Immature natural killer cell (primary cell): ENCODE measurements at places on chromosomes 6 and 20.
A peak's percentile ranks its signal among the peaks of the same experiment; 100 is the strongest.

DNA sequence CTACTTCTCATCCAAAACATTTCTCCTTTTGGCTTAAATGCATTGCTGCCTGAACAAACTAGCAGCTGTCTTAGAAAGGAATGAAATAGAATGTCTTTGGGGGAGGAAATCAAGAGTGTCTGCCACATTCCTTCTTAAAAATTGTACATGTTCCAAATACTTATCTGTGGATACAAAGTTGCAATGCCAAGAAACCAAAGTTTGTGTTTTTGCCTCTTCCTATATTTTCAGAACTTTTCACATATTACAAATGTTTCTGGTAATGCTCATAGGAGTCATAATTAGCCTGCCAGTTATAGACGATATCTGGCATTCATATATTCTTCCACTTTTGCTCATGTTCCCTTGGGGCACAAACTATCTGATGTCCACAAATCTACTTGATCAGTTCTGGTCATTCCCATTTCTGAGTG, 165.5 kb upstream of the BMP5 start:
- no peak for DNase-seq

DNA sequence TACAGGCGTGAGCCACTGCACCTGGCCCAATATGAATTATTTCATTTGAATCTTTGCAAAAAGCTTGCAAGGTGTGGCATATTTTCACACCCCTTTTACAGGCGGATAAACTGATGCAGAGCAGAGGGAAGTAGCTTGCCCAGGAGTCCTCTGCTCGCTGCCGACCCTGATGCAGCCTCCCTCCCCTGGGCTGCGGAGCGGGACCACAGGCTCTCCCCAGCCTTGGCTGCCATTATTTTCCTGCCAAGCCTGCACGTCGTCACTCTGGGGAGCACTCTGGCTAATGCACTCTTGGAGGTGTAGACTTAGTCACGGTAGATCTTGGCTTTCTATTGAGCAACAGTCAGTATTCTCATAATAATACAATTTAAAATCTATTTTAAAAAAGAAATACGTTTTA, 34.8 kb upstream of the DACT2 start:
- no peak for DNase-seq

- no peak for DNase-seq
These were observed 94.5 kb downstream of the TPBG start for GRCh38 chr6:82458147-82458546.

GRCh38 chr6:65707126-65707826, at the start of gene EYS:
Gene EYS, minus strand, starts transcription at chr6:65707226. Its CDS starts 211,816 bp downstream, at chr6:65495410.
- no peak for DNase-seq

GRCh38 chr6:10518557-10519407, 2.4 kb upstream of the GCNT2 start:
- no peak for DNase-seq

DNA sequence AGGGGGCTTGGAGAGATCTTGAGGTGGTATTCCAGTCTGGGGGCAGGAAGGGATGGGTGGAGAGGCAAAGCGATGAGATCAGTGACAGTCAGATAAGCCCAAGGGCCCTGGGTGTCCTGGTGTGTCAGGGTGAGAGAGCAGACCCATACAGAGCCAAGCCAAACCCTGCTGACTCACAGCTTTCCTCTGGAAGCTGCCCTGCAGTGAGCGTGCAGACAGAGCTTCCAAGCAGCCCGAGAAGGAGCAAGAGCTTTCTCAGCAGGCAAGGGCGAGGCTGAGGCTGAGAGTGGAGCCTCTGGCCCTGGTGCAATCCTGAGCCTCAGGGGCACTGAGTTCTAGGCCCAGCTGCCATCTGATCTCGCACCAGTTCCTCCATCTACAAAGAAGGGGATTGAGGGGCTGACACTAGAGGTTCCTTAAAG, 91.1 kb upstream of the HIVEP1 start:
- no peak for DNase-seq

DNA sequence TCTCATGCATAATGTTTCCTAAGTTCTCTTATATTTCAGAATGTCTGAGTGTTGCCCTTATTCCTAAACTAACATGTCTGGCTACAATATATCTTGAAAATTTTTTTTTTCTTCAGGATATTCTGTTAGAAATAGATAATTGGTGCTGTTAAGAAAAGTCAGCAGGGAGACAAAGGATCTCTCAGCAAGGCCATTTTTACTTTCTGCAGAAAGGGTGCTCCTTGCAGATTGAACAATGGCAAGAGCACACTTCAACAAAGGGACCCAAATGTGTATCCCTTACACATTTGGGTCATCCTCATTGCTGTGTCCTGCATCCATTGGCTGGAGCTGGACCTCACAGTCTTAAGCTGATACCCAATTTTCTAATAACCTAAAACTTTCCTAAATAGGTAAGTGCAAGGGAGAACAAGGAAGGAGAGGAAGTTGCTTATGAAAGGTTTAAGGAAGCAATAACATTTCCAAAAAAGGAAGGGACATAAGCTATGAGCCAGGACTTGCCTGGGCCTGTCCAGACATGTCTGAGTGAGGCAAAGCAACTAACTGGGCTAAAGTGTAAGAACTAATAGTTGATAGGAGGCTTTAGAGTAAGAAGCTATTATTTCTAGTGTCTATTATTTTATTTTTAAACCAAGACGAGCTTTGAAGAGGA, 429.6 kb downstream of the BCKDHB start:
- no peak for DNase-seq

GRCh38 chr6:138923561-138923960, 64.5 kb downstream of the REPS1 start:
- no peak for DNase-seq

GRCh38 chr20:63124092-63124781, 91.7 kb downstream of the YTHDF1 start:
- no peak for DNase-seq

DNA sequence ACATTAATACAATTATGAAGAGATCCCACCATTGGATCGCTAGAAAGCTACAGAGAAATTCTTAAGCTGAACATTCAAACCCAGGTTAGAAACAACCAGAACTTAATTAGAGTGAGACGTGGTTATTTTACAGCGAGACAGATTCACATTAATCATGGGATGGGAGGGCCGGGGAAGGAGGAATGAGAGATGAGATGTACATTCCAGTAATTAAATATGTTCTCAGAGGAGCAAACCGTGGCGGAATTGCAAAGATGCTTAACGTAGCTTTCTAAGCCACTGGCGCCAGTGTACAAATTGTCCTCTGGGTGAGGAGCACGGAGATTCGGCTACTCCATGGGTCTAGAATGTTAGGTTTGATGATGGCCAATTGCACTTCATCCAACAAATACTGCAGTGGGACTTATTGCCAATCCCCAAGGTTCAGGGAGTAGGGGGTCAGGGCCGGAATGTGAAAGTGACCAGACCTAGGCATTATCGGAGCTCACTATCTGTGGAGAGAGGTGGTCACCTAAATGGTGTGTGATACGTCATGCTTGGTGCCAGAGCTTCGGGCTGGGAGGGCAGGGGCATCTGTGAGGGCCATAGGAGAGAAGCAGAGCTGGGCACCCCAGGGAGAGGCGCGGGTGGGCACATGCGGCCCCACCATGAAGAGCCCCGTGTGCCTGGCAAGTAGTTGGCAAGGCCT, 114.7 kb downstream of the EDN3 start:
- no peak for DNase-seq

DNA sequence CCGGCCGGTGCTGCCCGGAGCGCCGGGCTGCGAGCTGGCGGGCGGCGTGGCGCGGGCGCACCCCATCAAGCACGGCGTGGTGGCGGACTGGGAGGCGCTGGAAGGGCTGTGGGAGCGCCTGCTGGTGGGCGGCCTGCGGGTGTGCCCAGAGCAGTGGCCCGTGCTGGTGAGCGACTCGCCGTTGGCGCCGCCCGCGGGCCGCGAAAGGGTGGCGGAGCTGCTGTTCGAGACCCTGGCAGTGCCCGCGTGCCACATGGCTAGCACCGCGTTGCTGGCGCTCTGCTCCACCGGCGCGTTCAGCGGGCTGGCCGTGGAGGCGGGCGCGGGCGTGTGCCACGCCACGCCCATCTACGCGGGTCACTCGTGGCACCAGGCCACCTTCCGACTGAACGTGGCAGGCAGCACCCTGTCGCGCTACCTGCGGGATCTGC, 517 bp downstream of the ACTL10 start:
- peak; percentile 47 for DNase-seq

- DNase-seq = no peak
These were observed 28.3 kb upstream of the SSR1 start for GRCh38 chr6:7341271-7341670.

DNA sequence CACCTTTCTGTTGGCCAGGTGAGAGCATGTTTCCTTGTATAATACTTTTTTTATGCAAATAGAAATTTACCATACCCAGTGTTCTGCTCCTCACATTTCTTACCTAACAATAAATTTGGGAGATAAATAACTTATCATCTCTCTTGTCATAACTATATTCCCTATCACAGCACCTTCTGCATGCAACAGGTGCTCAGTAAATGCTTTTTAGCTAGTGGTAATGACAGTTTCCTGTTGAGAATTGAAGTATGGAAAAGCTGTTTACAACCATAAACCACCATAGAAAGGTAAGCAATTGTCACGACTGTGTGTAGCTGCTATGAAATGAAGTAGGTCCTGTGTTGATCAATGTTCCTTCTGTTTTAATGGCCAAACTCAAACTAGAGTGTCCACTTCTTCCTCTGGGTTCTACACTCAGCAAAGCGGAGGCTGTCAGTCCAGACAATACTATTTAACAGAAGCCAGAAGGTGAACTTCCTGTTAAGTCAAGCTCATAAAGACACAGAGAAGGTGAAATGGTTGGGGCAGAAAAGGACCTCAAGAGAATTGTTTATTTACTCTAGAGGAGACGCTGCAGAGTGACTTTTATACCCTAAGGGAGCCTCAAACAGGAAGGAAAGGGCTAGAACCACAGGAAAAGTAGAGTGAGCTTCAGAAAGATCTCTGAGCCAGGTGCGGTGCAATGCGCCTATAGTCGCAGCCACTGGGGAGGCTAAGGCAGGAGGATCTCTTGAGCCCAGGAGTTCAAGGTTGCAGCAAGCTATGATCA, 84.0 kb upstream of the SLC22A16 start:
- no peak for DNase-seq

DNA sequence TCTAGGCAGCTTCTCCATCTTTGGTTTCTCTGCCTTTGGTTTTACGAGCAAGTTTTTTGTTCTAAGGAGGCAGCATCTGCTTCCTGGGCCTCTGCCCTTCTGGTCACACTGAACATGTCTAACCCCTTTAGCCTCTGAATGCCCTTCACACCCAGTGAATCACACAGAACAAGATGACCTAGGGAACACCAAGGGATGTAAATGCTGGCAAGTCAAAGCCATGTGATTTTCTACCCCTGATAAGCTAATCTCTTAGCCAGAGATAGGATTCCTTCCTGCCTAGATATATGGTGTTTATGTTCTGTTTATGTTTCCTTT, 7.2 kb upstream of the BPIFB6 start:
- DNase-seq = no peak

- DNase-seq = no peak
These were observed 351.2 kb upstream of the RUNX2 start for GRCh38 chr6:44976677-44977641.

DNA sequence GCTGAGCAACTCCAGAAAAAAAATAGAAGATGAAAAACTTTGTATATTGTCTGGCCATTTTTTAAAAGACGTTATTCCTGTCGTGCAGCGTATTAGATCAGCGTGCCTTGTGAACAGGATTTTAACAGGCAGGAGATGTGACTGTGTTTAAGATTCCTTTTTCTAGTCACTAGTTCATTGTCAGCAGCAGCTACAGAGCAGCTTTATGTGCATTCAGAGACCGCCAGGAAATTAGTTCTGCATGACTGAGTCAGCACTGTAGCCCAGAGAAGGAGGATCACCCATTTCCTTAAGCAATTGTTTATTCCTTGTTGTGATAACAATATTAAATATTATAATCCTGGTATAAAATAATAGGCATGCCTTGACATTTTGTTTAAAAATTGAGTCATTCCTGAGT, 75.4 kb upstream of the ADGRB3 start:
- no peak for DNase-seq

DNA sequence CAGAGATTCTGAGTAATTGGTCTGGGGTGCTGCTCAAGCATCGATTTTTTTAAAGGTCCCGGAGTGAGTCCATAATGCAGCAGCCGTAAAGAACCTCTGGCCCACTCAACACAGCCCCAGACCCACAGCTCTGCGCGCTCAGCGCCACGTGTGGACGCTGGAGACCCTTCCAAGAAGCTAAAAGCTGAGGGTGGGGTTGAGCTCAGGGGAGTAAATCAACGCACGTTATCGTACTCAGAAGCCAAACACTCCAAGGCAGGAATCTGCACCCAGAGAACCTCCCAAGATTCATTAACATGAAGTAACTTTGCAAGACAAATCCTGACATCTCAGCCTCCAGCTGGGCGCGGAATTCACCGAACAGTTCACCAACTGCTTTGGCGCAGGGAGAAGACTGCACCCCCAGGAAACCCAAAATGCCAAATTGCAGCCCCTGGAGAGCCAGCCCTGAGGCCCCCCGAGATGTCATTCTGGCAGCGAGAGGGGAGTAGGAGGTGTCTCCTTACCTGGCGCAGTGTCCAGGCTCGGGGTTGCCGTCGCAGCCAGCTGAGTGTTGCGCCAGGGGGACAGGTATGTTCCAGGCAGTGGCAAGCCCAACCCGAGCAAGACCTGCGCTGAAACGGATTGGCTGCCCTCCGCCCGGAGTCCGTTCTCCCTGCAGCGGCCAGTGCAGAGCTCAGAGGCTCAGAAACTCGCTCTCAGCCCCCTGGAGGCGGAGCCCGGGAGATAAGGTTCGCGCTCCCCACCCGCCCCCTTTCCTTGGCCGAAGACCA, at the start of gene COL21A1:
COL21A1 (minus strand) TSS at position 700 of the 773 bp plus-strand sequence. CDS start 64,962 bp downstream, outside the sequence.
- no peak for DNase-seq

- DNase-seq = no peak
These were observed 134.7 kb upstream of the ZNF217 start for GRCh38 chr20:53728359-53728758.

DNA sequence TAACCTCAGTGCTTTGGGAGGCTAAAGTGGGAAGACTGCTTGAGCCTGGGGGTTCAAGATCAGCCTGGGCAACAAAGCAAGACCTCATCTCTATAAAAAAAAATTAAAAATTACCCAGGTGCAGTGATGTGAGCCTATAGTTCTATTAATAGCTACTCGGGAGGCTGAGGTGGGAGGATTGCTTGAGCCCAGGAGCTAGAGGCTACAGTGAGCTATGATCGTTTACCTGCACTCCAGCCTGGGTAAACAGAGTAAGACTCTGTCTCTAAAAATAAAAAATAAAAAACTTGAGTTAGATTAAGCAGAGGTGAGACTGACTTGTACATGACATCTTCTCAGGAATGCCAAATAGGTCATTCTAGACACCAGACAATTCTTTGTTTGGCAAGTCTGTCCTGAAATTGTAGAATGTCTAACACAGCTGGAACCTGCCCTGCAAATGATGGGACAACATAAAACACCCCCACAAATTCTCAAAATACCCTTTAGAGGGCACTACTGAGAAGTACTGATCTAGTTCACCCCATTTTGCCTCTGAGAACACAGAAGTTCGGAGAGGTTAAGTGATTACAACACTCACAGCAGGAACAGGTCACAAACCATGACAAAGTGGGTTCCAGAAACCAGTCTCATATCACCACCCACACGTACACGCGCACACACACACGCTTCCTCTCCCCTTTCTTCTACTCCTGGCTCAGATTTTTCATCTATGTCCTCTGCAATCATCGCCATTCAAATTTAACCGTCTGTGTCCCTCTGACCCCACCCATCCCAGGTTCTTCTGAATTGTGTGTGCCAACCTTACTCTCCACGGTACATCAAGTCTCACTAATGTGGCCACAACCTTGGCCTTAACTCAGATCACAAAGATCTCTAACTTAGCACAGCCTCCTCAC, 38.3 kb downstream of the ARHGAP18 start:
- DNase-seq = peak; percentile 54
